ENCODE measurements at places on chromosomes 12 and 14.
A peak's percentile ranks its signal among the peaks of the same experiment; 100 is the strongest.

DNA sequence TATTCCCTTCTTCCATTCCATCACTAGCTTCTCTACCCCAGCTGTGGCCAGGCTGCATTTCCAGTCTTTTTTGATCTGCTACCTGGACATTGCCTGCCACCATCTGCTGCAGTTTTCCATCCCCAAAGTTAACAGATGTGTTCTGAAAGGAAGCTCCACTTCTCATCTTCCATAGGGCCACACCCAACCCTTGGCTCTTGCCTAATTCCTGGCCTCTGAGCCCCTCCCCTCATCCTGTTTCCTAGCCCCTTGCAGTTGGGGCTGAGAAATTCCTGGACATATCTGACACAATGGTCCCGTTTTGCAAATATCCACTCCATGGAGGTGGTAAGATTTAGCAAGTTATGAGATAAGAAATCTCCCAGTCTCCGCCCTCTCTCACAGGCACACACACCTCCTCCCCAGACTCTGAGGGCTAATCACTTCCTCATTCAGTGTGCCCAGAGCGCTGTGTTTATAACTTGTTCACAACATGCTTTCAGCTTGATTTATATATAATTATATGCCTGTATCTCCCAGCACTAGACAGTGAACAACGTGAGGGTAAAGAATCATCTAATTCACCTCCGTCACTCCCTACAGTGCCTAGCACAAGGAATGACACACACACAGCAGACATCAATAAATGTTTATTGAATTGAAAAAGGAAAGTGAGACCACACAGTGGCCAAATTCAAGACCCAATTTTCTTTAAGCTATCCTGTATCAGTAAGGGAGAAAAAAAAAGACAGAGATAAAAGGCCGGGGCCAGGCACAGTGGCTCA lies 13.4 kb downstream of the SMUG1 start:
- peak; percentile 39 for DNase-seq

GRCh38 chr14:70971560-70971959 lies 64.3 kb downstream of the PCNX1 start:
- no peak for DNase-seq

DNA sequence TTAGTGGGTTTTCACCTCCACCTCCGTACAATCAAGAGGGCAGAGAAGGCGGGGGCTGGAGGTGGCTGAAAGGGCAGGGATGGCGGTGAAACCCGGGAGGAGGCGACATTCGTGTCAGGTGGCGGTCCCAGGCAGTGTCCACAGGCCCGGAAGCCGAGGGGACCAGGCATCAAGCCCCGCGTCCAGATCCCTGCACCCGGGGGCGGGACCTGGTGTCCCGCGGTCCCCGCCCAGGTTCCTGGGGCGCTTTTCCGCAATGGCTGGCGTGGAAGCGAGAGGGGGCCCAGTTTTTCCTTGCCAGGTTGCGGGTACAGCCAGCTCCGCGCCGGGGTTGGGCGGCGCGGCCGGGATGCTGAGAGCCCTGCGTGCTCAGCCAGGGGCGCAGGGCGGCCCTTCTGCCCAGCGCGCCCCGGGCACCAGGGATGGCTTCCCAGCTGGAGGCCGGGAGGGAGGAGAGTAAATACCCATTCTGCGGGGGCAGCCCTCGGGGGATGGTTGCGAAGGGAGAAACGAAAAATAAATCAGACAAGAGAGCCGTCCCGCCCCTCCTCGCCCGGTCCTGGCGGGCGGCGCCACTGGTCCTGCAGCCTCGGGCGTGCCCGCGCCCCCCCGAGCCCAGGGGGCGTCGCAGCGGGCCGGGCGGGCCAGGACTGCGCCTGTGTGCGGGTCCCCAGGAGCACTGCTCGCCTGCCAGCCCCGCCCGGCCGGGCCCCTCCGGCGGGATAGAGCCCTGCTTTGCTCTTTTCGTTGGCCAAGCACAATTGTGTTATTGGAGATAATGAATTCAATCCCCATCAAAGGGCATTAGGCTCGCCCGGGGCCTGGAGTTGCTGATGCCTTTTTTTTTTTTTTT lies 11.5 kb downstream of the FOXA1 start:
- no peak for DNase-seq

DNA sequence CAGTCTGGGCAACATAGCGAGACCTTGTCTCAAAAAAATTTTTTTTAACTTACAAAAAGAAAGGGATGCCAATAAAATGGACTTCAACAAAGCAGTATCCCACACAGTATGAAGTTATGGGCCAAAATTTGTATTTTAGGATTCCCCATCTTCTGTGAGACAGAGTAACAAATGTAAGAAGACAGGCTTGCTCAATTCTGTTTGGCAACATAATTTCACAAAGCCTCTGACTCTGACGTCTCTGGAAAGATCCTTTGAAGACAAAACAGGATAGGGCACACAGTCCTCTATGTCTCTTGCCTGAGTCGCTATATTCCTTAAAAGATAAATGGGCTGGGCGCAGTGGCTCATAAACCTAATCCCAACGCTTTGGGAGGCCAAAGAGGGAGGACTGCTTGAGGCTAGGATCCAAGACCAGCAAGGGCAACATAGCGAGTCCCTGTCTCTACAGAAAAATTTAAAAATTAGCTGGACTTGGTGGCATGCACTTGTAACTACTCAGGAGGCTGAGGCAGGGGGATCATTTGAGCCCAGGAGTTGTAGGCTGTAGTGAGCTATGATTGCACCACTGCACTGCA lies 1.1 kb upstream of the HOMEZ start:
- no peak for DNase-seq

- DNase-seq = no peak
These were observed 8.3 kb upstream of the MYL2 start for GRCh38 chr12:110928700-110929099.

- DNase-seq = peak; percentile 41
These were observed 100.9 kb downstream of the DICER1 start for GRCh38 chr14:95056476-95056875.

- no peak for DNase-seq
These were observed 64.2 kb upstream of the CSRP2 start for GRCh38 chr12:76943008-76943407.

DNA sequence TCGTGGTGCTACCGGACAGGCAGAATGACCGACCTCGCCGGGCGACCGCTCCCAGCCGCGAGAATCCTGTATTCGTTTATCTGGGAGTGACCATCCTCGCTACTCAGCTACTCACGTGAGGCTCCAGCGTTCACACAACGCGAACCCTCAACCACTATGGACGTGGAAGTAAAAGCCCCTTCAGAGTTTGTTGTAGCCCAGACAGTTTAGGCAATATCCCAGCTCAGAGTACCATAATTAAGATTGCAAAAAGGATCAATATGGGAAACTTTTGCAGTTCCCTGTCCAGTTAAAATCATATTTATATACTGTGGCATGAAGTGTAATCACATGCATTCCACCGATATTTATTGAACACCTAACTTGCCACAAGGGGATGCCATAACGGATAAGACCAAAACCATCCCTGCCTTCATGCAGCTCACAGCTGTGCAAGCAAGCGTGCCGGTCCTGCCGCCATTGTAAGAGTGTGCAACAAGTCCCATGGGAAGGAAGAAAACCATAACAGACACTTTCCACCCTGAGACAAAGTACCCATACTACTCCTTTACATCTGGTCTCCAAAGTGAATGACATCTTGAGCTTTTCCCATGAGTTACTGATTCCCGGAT lies 938 bp upstream of the MAX start:
- peak; percentile 31 for DNase-seq

- DNase-seq = no peak
These were observed 630.0 kb upstream of the LMO3 start for GRCh38 chr12:17235996-17236395.

DNA sequence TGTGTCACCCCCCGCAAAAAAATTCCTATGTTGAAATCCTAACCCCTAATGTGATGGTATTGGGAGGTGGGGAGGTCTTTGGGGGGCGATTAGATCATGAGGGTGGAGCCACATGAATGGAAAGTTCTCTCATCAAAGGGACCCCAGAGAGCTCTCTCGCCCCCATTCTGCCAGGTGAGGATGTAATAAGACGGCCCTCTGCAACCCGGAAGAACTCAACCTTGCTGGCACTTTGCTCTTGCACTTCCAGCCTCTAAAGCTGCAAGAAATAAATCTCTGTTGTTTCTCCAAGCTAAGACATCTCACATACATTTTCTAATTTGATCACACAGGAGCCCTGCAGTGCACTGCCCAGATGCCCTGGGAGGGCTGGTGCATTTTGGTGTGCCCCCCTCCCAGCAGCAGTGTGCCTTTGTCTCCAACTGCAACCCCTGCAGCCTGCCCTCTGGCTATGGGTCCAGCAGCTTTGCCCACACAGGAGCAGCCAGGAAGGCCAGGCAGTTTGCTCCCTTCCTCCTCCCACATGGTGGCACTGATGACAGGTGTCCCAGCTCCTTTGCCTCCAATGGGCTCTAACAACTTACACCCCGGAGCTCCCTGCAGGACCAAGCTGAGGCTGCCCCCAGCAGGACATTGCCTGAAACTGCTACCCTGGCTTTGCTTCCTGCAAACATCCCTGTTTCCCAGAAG lies 59.3 kb downstream of the C14orf132 start:
- DNase-seq = peak; percentile 28

DNA sequence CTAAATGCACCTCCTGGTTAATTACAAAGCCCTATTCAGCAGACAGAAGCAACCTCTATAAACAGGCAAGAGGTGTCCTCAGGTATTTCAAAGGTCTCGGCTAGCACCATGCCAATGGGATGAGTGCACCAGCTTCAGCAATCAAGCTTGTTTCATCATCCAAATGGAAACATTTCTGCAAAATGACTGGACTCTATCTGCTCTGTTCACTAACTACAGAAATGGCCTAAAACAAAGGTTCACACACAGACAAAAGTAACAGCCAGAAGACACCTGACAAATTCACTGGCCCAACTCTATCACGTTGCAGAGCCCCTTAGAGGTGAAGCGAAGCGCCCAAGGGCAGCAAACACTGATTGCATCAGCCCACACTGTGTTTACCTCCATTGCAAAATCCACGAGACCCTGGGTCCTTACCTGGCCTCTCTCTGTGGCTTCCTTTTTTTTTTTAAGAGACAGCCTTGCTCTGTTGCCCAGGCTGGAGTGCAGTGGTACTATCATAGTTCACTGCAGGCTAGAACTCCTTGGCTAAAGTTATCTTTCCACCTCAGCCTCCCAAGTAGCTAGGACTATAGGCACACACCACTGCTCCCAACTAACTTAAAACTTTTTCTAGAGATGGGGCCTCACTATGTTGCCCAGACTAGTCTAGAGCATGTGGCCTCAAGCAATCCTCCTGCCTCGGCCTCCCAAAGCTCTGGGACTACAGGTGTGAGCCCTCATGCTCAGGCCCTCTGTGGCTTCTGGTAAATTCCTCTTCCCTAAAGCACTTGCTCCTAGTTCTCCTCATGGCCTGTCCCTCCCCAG lies 8.5 kb upstream of the SYNE3 start:
- no peak for DNase-seq

GRCh38 chr12:52655720-52656124 lies 3.7 kb upstream of the KRT2 start:
- no peak for DNase-seq

DNA sequence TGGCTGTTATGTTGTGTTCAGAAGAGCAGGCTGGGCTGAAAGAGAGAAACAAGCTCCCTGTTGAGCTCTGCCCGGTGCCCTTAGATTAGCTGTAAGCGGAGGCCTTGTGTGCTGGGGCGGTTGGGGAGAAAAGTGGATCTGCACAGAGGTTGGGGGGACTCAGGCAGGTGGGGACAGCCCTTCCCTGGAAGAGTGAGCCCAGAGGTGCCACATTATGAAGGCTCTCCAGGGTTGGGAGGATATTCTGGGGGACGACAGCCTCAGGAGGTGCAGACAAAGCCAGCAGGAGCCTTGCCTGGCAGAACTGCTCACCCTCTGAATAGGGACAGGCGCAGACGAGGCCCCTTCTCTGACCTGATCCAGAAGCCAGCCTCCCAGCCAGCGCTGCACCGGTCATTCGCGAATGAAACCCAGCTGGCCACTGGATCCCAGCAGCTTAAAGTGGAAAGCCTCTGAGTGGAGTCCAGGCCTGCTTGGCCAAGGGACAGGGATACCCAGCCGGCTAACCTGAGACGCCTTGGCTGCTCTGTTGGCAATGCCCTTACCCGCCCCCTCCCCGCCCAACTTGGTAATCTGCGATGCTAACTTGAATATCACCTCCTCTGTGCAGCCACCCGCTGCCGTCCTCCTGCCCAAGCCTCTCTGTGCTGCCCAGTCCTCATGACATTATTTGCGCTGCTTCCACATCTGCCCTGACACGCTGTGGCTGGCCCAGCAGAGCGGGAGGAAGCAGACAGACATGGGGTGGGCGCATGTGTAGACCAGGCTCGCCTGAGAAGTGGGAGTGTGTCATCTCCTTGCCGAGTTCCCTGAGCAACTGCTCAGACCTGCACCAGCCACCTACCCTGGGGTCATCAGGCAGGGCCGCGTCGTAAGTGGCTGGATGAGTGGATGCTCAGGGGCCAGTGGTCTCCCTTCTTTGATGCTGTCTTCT lies 5.6 kb downstream of the HIP1R start:
- no peak for DNase-seq

DNA sequence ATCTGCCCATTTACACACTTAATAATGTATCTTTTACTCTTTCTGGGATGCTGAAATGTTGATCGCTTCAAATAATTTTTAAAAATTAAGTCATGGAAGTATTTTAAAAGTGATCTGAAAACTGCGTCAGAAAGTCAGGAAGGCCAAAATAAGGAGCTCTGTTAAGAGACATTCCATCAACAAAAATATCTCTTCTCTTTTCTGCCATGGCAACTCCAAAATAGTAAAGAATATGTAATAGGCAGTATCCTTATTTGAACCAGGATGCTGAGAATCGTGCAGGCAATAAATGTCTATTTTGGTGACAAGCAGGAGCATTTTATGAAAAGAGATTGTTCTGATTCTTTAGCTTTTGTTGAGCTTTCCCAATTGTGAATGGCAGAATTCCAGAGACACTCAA lies 81.8 kb upstream of the PPP1R12A start:
- DNase-seq = no peak

DNA sequence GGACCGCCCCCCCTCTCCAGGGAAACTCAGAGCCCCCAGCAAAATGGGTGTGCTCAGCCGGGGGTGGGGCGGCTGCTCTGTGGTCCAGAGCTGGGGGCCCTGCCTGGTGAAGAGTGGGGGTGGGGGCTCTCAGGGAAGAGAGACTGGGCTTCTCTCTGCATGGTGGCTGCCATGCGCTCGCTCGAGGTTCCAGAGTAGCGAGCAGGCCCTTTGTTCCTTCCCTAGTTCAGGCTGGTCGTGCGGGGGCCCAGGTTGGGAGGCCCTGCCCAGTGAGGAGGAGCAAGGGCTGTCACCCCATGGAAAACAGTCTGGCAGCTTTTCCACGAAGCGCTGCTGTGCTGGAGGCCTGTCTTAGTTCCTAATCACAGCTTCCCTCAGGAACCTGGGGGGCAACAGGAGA lies 134.6 kb downstream of the AEBP2 start:
- DNase-seq = no peak
